ENCODE measurements at places on chromosomes 12 and 14.

DNA sequence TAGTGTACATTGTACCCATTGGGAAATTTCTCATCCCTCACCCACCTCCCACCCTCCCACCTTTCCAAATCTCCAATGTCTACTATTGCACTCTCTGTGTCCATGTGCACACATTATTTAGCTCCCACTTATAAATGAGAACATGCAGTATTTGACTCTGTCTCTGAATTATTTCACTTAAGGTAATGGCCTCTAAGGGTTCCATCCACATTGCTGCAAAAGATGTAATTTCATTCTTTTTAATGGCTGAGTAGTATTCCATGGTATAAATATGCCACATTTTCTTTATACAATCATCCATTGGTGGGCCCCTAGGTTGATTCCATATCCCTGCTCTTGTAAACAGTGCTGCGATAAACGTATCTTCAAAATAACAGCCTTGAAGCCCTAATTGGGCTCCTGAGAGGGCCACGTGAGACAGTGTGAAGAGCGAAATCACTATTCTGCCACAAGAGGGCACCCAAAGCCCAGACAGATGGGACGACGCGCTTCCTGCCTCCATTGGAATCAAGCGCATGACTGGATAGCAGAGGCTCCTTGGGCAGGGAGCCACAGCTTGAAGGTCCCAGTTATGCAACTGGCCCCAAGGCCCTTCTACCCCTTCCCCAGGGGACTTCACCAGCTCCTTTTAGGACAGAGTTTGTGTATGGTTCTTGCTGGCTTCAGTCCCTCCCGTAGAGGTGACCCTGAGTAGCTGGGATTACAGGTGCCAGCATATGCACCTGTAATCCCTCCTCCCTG is 21.3 kb upstream of the CD27 start:
- peak; percentile 44 for DNase-seq

GRCh38 chr12:131642101-131642540 is 68.8 kb upstream of the SFSWAP start:
- DNase-seq: no peak

GRCh38 chr12:94222351-94223084 is 74.1 kb downstream of the PLXNC1 start:
- DNase-seq: no peak

DNA sequence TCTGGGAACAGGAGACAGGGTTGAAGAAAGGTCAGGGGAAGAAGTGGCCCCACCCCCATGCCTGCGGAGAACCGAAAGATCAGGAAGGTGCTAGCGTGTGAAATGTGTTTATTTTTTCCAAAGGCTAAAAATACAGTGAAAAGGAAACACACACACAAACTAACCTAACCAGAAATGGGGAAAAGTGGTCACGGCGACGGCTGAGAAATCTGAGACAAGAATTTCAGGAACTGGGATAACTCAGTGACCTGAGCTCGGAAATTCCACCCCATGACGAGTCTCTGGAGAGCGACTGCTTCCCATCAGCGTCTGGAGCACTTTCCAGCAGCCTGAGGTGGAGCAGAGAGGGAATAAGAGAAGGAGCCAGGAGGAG is 16.6 kb upstream of the RND1 start:
- DNase-seq: no peak

DNA sequence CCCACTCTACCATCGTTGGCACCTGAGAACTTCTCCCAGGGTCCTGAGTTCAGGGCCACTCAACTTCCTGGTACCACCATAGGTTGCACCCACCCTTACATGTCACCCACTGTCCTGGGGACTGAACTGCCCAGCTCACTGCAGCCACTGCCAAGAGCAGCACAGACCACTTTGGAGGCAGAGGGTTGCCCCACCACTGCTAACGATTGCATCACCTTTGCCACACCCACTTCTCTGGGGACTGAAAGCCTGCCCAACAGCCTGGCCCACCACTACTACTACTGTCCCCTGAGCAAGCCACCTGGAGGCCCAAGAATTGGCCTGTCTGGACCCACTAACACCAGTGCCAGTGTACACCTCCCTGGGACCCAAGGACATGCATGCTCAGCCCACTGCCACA is 27.6 kb downstream of the CACNA2D4 start:
- DNase-seq: no peak

DNA sequence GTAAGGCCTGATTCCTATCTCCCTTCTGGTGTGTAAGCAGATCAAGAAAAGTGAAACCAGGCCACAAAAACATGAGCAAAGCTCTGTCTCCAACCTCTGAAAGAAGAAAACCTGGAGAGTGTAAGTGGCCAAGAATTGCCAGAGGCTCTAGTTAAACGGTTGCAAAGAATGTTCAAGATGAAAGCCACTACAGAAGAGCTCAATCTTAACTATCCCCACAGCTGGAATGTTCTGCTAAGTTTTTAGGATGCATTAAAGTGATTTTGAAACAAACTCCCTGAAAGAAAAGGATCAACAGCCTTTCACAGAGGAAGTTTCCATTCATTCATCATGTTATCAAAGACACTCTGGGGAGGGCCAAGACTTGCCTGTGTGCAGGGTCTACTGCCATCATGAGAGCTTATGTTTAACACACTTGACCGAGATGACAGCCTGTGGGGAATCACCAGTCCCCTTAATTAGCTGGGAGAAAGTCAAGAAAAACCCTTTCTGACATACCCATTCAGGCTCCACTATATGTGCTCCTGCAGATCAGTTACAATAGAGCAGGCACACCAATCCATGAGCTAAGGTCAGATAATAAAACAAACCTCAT is 128.0 kb upstream of the OVCH1 start:
- no peak for DNase-seq
